ENCODE measurements at places on chromosomes 2 and 18.
A peak's percentile ranks its signal among the peaks of the same experiment; 100 is the strongest.

DNA sequence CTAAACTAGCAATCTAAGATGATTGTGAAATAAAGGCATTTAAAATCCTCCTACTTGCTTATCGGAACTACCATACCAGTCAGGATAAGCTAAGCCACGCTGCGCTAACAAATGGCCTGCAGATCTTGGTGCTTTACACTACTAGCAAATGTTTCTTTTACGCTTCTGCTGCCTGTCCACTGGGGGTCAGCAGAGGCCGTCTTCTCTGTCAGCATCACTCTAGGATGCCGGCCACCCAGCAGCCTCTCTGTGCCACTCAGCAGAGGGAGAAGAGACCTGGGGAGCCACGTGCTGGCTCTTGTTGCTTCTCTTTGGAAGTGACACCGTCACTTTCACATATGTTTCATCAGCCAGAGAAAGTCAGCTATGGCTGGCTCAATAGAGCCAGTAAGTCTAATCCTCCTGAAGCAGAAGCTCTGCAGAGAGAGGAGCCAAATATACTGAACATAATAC is 36.6 kb downstream of the COPS8 start:
- DNase-seq, result peak; percentile 24

DNA sequence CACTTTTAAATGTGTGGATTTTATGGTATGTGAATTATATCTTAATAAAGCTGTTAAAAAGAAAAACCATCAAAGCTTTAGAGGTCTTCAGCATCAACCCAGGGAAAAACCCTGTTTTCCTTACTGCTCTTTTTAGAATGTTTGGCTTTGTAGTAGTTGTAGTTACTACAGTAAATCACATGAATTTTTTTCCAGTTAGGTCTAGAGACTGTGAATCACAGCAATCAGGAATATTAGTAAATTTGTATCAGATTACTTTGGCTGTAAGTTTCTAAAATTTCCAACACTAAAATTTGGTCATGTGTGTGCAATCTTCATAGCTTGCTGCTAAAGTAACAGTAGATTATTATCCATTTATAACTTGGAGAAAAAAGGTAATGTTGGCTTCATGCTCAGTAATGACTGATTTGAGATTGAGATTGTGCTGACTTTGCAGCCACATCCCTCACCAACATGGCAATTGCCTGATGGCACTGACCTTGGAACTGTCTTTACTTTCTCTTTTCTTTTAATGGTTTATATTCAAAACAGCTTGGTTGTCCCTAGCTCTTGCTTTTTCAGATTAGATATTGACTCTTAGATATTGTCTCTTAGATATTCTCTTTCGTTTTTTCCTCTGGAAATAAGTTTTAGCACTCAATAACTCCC is 41.1 kb downstream of the LCLAT1 start:
- no peak for DNase-seq

DNA sequence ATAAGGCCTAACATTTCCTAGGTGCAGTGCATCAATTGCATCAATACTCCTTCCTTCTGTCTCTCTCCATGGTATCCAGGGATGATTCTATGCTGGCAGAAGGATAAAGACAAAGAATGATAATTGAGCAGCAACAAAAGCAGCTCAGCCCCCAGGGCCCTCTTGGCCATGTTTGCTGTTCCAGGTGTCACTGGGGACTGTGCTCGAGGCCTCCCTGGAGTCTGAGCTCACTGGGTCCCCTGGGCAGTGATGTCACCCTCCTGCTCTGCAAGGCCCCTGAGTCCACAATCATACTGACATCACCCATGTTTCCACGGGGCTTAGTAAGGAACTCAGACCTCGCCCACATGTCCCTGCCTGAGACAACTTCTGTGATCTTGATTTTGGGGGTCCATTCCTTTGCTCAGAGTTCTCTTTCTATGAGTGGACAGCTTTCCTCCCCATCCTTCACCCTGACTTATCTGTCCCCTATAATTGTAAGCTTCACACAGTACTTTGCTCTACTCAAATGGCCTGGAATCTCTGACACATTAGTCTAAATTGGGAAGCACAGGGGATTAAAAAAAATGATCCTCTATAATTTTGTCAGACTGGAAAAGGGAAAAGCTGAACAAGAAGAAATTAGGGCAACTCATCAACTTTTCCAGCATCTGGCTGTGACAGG is 15.8 kb upstream of the EXOC6B start:
- DNase-seq, result no peak

GRCh38 chr2:145036421-145037011 is 516.6 kb upstream of the ZEB2 start:
- DNase-seq, result no peak

- no peak for DNase-seq
Observed at GRCh38 chr2:202681688-202682205, 47.0 kb downstream of the FAM117B start.

DNA sequence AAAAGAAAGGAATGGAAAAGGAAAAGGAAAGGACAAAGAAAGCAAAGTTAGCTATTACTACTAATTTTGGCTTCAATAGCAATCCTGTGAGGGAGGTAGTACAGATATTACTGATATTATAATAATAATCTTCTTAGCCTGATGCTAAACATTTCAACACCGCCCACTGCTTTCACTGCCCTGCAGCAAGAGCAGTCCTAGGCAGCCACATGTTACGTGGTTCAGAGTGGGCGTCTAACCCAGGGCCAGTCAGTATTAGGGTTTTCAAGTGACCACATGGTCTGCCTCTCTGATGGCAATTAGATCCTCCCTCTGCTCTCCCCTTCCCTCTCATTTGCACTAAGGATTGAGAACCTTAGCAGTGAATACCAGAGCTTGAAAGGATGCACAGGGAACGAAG is 83.7 kb upstream of the ZNF397 start:
- DNase-seq, result no peak

GRCh38 chr18:13720123-13720522 is 6.2 kb downstream of the FAM210A start:
- DNase-seq, result no peak

- no peak for DNase-seq
Observed at GRCh38 chr2:157747695-157748370, 119.2 kb upstream of the ACVR1C start.

DNA sequence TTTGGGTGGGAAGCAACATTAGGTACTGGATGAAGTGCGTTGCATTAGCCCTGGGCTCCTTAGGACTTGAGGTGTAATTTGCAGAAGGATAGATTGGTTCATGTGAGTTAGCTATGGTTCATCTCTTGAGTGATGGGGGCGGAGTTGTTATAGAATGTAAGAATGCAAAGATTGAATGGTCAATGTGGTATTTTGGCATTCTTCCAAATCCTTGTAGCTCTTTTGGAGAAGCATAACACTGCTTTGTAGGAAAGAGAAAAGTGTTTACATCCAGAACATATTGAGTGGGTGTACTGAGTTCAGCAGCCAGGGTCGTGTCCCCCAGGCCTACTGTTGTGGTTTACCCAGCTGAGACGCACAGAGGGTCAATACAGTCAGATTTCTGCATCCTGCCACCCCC is 173.5 kb downstream of the FMNL2 start:
- no peak for DNase-seq

DNA sequence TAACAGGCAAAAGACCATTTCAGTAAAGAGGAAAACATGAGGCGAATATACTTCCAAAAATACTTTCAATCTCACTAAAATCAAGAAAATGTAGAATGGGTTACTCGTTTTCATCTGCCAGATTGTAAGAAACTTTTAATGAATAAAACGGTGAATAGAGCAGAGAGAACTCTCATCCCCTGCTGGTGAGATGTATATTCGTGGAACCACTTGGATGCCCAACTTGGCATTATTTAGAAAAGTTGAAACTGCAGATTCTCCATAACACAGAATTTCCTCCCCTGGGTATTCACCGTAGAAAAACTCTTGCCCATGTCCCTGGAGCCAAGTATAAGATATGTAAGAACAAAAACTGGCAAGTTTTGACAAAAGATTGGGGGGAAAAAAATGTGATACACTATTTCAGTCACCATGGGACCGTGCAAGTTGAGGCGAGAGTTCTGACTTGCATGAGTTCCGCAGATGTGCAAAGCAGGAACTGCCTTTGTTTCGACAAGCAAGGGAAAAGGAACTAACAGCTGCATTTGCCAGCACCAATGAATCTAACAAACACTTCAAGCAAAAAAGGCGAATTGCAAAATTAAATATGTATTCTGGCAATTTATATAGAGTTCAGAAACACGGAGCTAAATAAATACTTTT is 14.8 kb downstream of the TIMM21 start:
- DNase-seq, result no peak

- DNase-seq, result no peak
Observed at GRCh38 chr2:227127201-227127600, 36.8 kb downstream of the COL4A4 start.

DNA sequence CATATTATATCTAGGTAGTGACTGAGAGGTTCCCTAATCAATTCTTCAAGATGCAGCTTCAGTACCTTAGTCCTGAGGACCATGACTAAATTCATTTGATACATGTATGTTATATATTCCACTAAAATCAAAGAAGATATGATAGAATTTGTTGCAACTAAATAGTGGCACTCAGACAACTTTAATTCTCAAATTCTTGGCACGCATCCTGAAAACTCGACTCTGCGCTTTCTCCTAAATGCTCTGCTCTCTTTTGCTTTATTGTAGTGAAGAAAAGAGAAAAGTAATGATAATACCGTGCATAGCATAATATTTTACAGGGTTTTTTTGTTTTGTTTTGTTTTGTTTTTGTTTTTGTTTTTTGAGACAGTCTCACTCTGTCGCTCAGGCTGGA is 475.3 kb downstream of the ARHGAP15 start:
- DNase-seq, result no peak

GRCh38 chr2:16005816-16006536 is 65.6 kb downstream of the MYCN start:
- DNase-seq, result no peak

DNA sequence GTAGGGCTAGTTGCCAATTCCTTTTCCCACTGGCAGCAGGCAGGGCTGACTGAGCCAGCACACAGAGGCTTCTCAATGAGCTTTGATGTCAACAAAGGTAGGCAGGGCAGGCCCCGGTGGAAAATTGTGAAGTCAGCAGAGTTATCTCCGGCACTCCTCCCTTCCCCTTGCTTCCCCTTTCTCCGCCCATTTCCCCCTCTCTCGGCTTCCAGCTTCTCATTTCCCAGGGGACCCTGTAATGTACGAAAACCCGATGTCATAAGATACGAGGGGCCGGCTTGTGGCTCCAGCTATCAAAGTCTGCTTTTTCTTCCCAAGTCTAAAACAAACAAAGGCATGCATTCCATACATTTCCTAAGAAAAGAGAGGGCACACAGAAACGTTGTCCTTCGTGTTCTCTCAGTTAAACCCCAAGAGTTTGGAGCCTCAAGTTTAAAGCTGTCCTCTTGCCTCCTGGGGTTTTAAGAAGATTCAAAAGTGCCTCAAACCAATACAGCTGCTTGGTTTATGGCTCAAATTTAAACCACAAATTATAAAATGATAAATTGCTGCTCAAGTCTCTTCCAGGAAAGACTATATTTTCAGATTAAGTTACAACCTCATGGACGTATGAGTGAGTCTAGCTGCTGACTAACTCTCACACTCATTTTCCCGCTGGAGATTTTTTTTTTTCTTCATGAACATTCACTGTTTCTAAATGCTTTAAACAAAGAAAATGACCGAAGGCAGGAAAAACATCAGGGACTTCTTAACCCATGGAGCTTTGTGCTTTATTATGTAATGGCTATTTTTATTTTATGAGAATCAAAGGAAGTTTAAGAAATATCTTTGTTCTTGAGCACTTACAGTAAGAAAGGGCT is 27.2 kb upstream of the EML4 start:
- DNase-seq, result no peak

DNA sequence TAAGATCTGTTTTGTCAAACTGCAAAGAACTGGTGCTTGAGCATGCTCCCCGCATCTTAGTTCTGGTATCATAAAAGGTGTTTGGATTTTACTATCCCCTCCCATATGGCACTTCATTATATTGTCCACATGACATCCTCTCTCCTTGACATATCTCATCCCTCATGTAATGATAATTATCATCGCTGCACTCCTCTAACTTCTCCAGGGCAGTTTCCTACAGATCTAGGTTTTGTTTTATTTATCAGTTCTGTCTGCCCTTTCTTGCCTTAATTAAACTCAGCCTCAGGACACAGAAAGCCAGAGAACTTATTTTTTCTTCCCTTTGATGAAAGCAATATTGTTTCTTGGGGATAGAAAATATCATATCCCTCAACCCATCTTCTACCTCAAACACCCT is 129.6 kb upstream of the DDX18 start:
- DNase-seq, result no peak

- no peak for DNase-seq
Observed at GRCh38 chr2:151475071-151475470, 65.4 kb downstream of the RIF1 start.
